ENCODE measurements at places on chromosomes 3 and 15.

DNA sequence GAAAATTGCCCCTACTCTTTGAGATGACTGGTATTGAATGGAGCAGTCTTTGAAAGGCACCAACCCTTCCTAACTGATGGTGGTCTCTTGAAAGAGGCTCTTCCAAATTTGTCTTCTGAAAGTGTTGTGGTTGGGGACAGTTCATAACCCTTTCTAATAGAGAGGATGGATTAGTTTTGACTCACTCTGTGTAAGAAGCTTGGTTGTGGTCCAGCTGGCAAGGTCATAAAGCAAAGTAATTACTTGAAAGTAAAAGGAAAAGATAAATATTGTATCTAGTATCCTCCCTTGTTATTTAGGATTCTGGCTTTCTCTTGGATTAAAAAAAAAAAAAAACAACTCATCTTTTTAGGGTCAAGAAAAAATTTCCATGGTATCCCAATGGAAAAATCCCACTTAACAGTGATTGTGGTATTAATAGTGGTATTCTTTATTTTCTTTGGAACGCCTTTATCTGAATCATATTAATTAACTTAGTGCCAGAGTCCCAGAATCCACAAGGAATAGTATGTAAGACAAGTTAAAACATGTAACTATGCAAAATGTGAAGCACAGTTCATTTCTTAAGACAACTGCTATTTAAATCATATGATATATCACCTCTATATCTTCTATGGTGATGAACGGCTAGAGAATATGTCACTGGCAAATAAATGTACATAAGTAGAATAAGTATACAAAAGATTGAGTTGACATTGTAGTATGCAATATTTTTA, 469.3 kb upstream of the CDIN1 start:
- DNase-seq, result no peak

DNA sequence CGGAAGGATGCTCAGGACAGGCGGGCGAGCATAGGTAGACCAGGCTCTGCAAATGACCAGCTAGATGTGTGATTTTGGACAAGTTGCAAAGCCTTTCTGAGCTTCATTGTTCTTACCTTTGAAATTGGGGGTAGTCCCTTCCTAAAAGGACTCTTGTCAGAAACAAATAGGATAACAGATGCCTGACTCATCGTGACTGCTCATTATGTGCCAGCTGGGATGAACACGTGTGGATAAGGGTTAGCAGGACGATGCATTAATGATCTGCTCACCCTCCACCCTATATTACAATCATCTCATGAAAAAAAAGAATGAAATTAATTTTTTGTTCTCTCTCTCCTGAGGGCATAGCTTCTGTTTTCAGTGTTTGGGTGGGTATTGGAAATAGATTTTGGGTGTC, 223.4 kb downstream of the NR2F2 start:
- no peak for DNase-seq

GRCh38 chr3:55720614-55721013, 233.5 kb upstream of the WNT5A start:
- DNase-seq, result no peak

- no peak for DNase-seq
Observed at GRCh38 chr3:141285570-141285969, 53.9 kb downstream of the PXYLP1 start.

- no peak for DNase-seq
Observed at GRCh38 chr3:162721736-162722135, 1225.1 kb downstream of the OTOL1 start.

- no peak for DNase-seq
Observed at GRCh38 chr15:80673561-80674244, 21.4 kb upstream of the ABHD17C start.

DNA sequence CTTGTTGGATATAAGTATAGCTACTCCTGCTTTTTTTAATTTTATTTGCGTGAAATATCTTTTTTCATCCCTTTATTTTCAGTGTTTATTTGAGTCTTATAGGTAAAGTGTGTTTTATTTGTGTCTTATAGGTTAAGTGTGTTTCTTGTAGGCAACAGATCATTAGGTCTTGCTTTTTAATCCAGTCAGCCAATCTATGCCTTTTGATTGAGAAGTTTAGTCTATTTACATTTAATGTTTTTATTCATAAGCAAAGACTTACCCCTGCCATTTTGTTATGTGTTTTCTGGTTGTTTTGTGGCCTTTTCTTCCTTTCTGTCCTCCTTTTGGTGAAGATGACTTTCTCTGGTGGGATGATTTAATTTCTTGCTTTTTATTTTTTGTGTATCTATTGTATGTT, 232.0 kb downstream of the RAP2B start:
- no peak for DNase-seq

- no peak for DNase-seq
Observed at GRCh38 chr3:136193278-136194054, 2.7 kb downstream of the MSL2 start.

- no peak for DNase-seq
Observed at GRCh38 chr15:26128611-26129140, 265.5 kb upstream of the ATP10A start.

GRCh38 chr3:113065336-113065735, 74.6 kb downstream of the GTPBP8 start:
- no peak for DNase-seq

DNA sequence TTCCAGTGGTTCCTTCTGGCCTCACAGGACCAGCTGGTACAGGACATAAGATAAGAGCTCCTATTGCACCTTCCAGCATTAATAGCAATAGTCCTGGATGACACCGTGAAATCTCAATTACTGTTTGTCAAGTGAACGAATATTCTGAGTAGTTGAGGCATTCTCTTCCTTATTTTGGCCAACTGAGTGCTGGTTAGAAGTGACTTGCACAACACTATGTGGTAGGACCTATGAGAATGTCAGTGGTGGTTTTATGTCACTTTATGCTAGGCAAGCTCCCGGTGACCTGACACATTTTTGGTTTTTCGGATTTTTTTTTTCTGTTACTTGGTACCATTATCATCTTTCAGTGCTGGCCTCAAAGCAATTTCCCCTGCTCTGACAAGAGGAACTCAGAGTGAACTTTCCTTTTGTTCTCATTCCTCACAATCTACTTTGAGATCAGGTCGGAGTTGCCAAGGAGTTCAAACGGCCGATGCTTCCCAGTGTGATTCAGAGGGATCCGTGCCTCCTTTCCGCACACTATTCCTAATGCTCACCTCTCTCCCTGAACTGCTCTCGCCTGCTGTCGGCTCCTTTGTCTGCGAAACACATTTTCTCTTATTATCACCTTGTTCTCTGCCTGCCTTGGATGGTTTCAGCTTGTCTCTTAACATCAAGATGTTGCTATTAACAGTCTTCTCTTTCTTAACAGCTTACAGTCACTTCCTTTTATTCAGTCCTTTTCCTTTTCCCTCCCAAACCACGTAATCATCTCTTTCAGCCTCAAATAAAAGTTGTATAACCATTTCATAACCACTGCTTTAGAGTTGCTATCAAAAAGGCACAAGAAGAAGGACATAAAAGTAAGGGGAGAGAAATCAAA, 35.8 kb downstream of the QTRT2 start:
- no peak for DNase-seq

GRCh38 chr3:87298111-87298718, 21.8 kb upstream of the POU1F1 start:
- no peak for DNase-seq

DNA sequence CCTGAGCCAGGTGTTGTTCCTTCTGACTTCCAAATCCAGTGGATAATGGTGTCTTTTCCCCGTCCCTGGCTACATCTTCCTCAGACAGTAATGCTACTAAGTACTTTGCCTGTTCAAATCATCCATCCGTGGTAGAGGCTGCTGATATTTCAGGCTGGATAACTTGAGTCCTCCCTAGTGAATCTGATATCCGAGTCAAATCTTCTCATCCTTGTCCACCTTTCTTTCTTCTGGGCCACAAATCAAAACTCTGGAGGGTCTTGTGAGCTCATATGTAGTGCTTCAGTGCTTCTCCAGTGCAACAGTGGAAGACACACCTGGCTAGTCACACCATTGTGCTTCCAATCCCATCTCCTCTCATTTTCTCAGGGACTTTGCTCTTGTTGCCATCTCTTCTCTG, 11.2 kb downstream of the SH3GL3 start:
- no peak for DNase-seq

GRCh38 chr3:186374376-186374775, 12.3 kb upstream of the DGKG start:
- no peak for DNase-seq

- DNase-seq, result no peak
Observed at GRCh38 chr3:160661660-160662059, 15.3 kb upstream of the ARL14 start.

DNA sequence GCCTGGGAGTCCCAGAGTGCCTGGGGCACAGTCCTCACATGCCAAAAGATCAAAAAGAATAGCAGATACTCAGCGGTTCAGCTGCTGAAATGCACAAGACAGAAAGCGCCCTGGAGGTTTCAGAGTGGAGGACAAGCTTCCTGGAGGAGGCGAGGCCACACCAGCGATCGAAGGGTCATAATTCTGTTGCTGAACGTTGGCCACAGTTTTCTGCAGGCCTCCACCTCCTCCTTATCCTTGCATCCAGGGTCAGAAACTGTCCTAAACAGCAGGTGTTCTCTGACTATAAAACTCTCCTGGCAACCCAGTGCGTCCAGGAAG, 220.3 kb upstream of the LINGO1 start:
- no peak for DNase-seq

- no peak for DNase-seq
Observed at GRCh38 chr3:128767094-128767750, 41.2 kb downstream of the RAB7A start.

DNA sequence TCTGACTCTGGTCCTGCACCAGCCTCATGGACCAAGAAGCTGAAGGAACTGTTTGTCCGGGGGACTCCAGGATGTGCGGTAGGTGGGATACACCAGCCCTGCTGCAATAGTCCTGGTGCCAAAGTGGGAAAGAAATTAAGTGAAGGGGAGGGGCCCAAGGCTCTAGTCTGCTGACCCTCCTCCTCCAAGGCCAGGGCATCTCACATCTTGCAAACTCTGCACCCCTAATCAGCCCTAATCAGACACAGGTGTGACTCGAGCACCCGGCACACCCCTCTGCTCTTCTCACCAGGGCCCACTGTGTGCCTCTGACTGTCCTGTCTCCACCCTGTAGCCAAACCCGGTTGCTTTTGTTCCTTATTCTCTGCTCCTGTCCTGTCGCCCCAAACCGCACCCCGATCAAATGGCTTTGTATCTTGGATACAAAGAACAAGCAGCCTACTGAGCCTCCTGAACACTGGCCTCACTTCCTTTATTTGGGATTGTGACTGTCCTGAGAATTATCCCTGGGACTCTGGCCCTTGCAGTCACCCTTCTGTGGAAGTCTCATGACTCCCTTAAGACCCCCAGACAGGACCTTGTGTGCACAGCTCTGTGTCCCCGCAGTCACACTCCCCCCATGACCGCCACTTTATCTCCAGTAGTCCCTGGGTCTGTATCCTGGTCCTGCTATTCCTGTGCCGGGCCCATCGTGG, 26.7 kb upstream of the SLC41A3 start:
- no peak for DNase-seq

Measured in cortex of kidney (tissue), 1 donor.